Cerebellar nuclear complex (tissue), 1 donor: ENCODE measurements at places on chromosomes 11 and 22.

DNA sequence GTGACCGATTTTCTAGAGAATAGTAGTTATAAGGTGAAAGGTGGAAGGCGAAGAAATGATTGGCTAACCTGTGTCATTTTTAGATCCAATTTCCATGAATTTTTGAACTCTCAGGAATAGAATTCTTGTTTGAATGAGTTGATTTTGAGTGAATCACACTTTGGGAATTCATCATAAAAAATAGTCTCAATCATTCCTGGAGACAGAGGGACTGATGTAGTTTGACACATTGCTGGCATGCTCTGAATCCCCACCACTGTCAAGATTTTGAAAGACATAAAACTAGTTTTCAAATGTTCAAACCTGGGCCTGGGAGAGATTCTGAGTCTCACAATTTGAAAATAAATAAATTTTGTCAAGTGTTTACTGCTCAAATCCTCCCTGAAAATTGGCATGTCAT lies 861.4 kb upstream of the RAG2 start:
- no peak for DNase-seq

- DNase-seq, result no peak
Observed at GRCh38 chr11:69333879-69334278, 39.9 kb downstream of the MYEOV start.

DNA sequence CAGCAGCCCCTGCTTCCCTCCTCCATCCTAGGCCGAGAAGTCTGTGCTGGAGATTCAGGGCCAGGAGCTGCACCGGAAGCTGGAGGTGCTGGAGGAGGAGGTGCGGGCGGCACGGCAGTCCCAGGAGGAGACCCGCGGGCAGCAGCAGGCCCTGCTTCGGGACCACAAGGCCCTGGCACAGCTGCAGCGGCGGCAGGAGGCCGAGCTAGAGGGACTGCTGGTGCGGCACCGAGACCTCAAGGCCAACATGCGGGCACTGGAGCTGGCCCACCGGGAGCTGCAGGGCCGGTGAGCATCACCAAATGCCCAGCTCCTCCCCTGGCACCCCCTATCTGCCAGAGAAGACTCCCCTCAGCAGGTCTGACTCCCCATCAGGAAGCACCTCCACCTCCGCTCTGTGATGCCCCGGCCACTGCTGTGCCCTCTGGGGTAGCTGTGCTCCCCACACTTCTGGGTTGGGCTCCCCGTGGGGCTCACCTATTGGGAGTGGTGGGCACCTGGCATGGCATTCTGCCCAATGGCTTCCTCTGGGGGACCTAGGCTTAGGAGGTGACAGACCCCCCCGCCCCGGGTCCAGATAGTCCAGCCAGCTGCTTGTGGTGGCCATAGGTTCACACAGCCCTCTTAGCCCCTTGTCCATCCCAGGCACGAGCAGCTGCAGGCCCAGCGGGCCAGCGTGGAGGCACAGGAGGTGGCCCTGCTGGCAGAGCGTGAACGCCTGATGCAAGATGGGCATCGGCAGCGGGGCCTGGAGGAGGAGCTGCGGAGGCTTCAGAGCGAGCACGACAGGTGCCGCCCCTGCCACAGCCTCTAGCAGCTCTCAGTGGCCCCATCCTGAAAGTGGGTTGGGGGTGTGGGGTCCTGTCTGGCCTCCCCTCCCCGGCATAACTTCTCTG lies 6.6 kb upstream of the RPS6KA4 start:
- DNase-seq, result no peak

- no peak for DNase-seq
Observed at GRCh38 chr11:13294771-13295579, 17.4 kb downstream of the BMAL1 start.

DNA sequence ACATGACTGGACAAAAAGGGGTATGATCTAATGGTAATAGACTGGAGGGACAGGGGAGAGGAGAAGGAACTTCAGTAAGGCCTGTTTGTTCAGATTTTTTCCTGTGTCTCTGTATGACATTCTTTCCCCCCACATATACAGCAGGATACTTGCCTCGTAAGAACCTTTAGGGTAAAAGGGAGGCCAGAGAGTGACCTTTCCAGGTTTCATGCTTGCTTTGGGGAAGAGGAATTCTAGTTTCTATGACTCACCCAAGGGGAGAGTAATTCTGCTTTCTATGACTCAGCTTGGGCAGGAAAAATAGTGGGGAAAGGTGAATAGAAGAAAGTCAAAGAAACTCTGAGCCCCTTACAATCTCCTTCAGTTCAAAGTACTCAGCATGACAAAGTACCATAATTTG lies 457.0 kb downstream of the DLG2 start:
- DNase-seq, result no peak
